ENCODE measurements at places on chromosomes 5 and 9.

DNA sequence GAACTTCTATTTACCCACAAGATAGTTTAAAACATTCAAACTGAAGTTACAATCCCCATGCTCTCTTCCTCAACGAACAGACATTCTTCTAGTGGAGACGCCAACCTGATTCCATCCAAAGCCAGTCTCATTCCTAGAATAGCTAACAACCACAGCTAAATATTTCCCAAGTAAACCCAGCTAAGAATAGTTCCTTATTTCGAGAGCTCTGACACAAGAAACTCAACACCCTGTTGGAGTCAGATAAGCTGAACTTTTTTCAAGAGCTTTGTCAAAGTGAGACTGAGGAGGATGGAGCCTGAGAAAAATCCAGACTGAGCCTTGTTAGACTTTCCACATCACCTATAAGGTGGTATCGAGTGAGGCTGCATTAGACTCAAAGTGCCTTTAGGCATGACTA is 56.7 kb upstream of the RPS23 start:
- no peak for DNase-seq

GRCh38 chr9:109857336-109857735 is 77.3 kb downstream of the PALM2AKAP2 start:
- DNase-seq: no peak

- no peak for DNase-seq
Observed at GRCh38 chr9:136074706-136075105, 20.4 kb downstream of the NACC2 start.

DNA sequence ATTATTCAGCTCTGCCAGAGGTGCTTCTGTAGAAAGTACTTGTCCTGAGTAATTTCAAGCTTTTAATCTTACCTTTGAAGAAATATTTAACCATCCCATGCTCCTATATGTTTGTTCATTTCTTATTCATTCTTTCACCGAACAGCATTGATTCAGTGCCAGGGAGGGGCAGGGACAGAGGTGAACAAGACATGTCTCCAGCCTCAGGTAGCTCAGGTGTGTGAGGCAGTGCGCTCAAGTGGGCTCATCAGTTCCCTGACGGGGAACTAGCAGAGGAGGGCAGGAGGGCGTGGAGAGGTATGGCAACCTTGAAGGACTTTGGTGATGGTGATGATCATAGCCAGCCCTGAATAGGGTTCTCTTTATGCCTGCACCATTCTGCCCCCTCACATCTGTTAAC is 25.9 kb downstream of the ERGIC1 start:
- no peak for DNase-seq

Data from T-cell (primary cell).